Neural progenitor cell (in vitro differentiated cells): ENCODE measurements at places on chromosomes 6 and 20. TPM values are rescaled to one million over a fixed set of nuclear protein-coding genes. Genes with fewer than 3 reads are reported as not detected.
A peak's percentile ranks its signal among the peaks of the same experiment; 100 is the strongest.

DNA sequence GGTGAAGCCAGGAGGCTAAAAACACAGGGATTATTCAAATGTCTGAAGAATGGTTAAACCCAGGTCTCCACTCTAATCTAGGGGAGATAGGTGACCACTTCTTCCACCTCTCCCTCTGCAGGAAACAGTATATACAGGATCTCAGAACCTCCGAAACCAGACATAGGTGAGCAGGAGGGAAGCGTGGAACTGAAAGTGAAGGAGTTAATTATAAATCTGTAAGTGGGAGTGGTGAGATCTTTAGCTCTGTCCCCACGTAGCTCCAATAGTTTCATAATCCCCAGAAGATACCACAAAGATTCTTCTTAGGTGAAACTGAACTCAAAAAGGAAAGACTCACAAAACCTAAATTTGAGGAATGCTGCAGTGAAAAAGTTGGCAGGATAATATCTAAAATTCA, 76.8 kb downstream of the THEMIS start:
- no peaks in the 10 kb centered on the region for H3K36me3 ChIP-seq
- H3K27ac ChIP-seq, result no peak overlapping the region
- no peak overlapping the region for H3K4me3 ChIP-seq
- H3K4me1 ChIP-seq, result no peaks in the 10 kb centered on the region
- no peaks in the 10 kb centered on the region for H3K27me3 ChIP-seq

- peaks cover 9% of the 10 kb centered on the region for H3K4me1 ChIP-seq
- H3K27me3 ChIP-seq, result no peaks in the 10 kb centered on the region
- no peak for DNase-seq
- no peak overlapping the region for H3K4me3 ChIP-seq
- no peaks in the 10 kb centered on the region for H3K36me3 ChIP-seq
Observed at GRCh38 chr6:3919130-3919628, 70.0 kb downstream of the FAM50B start.

GRCh38 chr20:49447946-49448809, 34.3 kb downstream of the KCNB1 start:
- H3K4me3 ChIP-seq, result no peak overlapping the region
- no peak overlapping the region for H3K27ac ChIP-seq
- DNase-seq, result peak; percentile 68
- peaks cover 33% of the 10 kb centered on the region for H3K4me1 ChIP-seq

- peak; percentile 70 for DNase-seq
- no peak overlapping the region for H3K27ac ChIP-seq
Observed at GRCh38 chr6:28940294-28940857, 16.6 kb upstream of the TRIM27 start.

DNA sequence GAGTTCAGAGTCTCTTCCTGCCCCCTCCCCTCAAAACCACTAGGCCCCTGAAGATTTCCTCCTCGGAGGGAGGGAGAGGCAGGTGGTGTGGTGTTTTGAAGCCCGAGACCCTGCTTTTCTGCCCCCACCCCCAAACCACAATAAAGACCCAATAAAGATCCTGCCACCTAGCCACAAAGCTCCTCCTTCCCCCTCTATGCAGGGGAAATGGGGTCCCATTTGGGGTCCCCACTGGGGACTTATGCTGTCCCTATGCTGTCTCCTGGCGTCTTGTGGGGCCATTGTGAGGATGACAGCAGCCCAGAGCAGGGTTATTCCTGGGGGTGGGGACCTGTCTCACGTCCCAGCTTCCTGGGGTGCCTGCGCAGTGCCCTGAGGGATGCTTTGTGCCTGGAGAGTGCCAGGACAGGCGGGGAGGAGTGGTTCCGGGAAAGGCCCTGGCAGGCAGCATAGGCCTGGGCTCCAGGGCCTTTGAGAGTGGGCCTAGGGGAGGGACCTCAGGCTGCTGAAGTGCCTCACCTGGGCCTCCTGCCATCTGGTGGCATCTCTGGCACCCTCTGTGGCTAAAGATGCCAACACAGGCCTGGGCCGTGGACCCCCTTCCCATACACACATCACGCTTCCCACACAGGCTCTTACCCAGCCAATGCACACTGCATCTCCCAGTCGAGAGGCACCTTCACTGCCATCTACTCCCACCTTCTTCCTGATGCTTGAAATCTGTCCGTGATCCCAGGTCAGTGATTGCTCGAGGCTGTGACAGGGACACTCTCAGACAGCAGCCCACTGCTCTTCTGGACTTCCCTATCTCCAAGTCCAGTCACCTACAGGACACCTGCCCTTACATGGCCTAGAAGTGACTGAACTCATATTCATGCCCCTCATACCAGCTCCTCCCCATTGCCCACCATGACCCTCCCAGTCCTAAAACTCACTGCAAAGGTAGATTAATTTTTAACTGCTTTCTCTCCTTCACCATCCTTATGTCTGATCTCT, 7.9 kb upstream of the ARMC12 start:
- peaks cover 11% of the 10 kb centered on the region for H3K27me3 ChIP-seq
- H3K4me3 ChIP-seq, result peak overlapping the region; percentile 88
- no peak overlapping the region for H3K27ac ChIP-seq
- DNase-seq, result no peak
- no peaks in the 10 kb centered on the region for H3K36me3 ChIP-seq

- peaks cover 6% of the 10 kb centered on the region for H3K36me3 ChIP-seq
- DNase-seq, result no peak
- H3K27ac ChIP-seq, result no peak overlapping the region
- no peak overlapping the region for H3K4me3 ChIP-seq
- H3K27me3 ChIP-seq, result no peaks in the 10 kb centered on the region
- H3K4me1 ChIP-seq, result peaks cover 3% of the 10 kb centered on the region
Observed at GRCh38 chr6:153058909-153059308, 56.4 kb upstream of the MTRF1L start.

- no peaks in the 10 kb centered on the region for H3K27me3 ChIP-seq
- H3K4me3 ChIP-seq, result peak within 1 kb of the TSS; percentile 54
- H3K36me3 ChIP-seq, result no peaks in the 10 kb centered on the region
- H3K4me1 ChIP-seq, result peaks cover 11% of the 10 kb centered on the region
- H3K27ac ChIP-seq, result no peak within 1 kb of the TSS
- DNase-seq, result peak; percentile 57
Observed at GRCh38 chr20:59042151-59042795, at the start of gene PRELID3B. Gene PRELID3B (minus strand): TSS chr20:59042786. CDS start chr20:59042730, 56 bp downstream.

The LHFPL5 gene
- not detected in 2 replicates for total RNA-seq

The METTL24 gene
- total RNA-seq, result 3.2 and 4.5 TPM in 2 replicates

The GMNN gene
- total RNA-seq, result 69.1 and 98.5 TPM in 2 replicates
